NCI-H187 treated with DMSO at 0.1 percent for 48 hours (cell line): ENCODE measurements at places on chromosomes 1 and 21.
A peak's percentile ranks its signal among the peaks of the same experiment; 100 is the strongest.

- DNase-seq: no peak
Observed at GRCh38 chr1:65259816-65260215, 49.5 kb upstream of the DNAJC6 start.

DNA sequence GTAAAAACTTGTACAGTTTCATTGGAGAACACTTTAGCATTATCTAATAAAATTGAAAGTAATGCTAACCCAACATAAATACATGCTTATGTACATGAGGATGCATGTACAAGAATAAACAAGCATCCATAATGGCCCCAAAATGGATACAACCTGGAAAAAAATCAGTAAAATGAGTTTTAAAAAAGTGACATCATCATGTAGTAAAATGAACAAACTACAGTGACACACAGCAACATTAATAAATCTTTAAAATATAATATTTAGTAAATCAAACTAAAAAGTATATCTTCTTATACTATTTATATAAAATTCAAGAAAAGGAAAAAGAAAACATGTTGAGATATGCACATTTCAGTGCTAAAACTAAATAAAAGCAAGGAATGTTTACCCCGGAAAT lies 140.5 kb downstream of the CLEC20A start:
- DNase-seq: no peak

DNA sequence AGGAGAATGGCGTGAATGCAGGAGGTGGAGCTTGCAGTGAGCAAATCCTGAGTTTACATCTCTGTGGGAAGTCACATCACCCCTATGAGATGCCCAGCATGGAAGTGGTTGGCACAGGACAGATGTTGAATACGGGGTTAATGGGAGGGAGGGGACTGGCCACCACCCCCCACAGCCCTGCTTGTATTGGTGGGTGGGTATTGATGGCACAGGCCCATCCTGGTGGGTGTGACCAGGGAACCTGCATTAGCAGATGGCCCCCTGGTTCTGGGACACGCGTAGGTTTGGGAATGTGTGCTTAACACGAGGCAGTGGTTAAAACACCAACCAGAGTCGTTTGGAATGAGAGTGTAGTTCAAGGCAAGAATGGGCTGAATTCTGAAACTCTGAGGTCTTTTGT lies 117.9 kb downstream of the PRDM2 start:
- DNase-seq: no peak

- DNase-seq: no peak
Observed at GRCh38 chr1:117592155-117592554, 13.7 kb upstream of the TENT5C start.

DNA sequence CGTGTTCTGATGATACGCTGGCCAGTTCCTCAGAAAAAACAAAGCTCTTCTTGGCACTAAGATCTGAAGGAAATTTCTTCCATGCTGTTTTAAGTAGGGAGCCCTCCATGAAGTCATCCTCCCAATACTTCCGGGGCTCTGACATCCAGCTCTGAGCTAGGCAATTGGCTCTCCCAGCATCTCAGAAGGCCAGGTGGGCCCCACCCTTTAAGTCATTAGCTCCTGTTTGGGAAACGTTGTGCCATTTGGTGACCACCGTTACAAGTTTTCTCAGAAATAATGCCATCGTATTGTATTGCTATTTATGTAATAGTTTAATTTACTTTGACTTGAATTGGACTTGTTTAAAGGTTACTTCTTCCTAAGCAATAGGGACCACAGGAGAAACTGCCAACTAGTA lies 130.3 kb upstream of the EDN2 start:
- DNase-seq: no peak

GRCh38 chr1:86183810-86184209 lies 27.2 kb upstream of the COL24A1 start:
- no peak for DNase-seq

DNA sequence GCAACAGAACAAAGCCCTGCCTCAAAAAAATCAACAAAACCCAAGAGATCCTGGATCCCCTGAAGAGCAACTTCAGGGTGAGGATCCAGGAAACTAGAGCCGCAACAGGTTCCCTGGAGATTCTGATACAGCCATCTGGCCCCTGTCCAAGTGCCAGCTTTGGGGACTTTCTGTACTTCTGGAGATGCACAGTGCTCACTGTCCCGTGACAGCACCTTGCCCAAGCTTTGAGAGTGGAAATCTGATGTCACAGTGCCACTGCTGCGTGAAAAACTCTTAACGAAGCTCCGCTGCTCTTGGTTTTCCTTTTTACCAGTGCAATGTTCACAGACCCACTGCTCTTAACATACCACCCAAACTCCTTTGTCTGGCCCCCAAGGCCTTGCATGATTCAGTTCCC lies 26.3 kb downstream of the STK40 start:
- DNase-seq: no peak

GRCh38 chr1:67440339-67440738 lies 10.1 kb upstream of the SERBP1 start:
- DNase-seq: no peak

- DNase-seq: no peak
Observed at GRCh38 chr1:201507360-201507675, 395 bp upstream of the CSRP1 start.

GRCh38 chr1:35097224-35097623 lies 18.0 kb downstream of the ZMYM1 start:
- no peak for DNase-seq

GRCh38 chr1:229457436-229457835 lies 23.5 kb upstream of the ACTA1 start:
- DNase-seq: no peak

DNA sequence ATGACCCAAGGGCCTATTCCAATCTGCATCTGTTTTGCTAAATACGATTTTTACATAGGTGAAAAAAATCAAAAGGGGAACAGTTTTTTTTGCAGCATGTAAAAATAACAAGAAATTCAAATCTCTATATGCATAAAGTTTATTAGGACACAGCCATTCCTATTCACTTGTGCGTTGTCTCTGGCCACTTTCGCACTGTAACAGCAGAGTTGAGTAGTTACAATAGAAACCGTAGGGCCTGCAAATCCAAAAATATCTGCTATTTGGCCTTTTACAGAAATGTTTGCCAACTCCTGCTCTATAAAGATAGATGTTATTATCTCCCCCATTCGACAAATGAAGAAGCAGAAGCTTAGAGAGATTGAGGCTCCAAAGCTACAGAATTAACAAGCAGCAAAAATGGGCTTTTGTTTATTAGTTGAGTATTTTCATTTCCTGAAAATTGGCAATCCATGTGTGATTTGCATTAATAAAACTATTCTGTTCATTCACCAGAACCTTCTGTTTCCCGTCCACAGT lies 5.5 kb downstream of the DYNLT5 start:
- no peak for DNase-seq

DNA sequence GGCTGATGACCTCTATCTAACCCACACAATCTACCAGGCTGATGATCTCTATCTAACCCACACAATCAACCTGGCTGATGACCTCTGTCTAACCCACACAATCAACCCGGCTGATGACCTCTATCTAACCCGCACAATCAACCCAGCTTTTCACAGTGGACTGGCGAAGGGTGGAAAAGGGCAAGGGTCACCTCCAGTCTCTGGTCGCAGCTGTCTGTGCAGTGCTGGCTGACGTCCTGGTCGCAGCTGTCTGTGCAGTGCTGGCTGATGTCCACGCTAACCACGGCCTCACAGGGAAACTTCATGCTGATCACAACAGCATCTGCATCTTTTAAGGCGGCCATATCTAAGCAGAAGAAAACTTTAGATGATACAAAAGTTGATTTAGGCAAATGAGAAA lies 12.2 kb upstream of the CCDC27 start:
- no peak for DNase-seq

DNA sequence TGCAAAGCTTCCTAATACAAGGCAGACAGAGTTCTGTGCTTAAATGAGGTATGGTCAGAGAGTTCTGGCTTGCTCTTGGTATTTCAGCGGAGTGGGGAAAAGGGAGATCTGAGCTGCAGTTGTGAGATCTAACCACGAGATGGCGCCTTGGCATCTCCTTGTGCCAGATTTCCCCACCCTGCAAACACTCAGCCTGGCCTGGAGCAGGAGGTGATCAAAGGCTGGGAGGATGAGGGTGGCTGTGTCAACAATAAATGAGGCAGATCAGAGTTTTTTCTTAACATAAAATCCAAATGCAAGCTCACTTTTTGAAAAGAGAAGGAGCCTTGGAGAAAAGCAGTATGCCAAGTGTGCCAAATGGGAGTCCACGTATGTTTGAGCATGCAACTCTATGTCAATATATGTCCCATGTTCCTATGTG lies 4.1 kb upstream of the TFAP2E start:
- DNase-seq: no peak

GRCh38 chr21:28229814-28230213 lies 762.9 kb downstream of the LTN1 start:
- no peak for DNase-seq

- no peak for DNase-seq
Observed at GRCh38 chr1:92323473-92324453, 24.9 kb downstream of the RPAP2 start.

GRCh38 chr1:156591432-156592157 lies at the start of gene NAXE:
Gene NAXE, plus strand, starts transcription at chr1:156591776. Its CDS starts 29 bp downstream, at chr1:156591805.
- DNase-seq: peak; percentile 27

DNA sequence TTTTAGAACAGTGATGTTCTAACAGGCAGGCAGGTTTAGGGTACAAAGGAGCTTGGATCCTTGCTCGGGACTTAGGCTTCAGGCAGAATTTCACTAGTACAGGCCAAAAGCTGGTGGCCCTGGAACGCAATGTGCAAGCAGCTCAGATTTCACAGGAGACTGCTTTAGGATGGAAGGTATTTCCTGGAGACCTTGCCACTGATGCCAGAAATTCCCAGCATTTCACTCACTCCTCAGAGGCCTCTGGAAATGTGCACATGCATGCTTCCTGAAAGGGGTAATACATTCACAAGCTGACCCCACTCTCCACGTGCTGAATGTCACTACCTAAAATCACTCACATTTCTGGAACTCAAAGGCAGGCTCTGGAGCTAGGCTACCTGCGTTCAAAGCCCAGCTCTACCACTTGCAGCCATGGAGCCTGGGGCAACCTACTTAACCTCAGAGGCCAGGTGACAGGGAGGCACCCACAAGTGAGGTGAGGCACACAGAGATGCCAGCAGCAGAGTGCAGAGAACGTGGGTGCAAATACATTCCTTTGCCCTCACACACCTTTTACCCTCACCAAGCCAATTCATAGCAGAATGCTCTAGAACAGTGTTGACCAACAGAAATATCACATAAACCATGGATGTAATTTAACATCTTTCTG lies 56.5 kb downstream of the CDC7 start:
- DNase-seq: no peak

GRCh38 chr1:178308438-178308837 lies 188.3 kb downstream of the CLEC20A start:
- no peak for DNase-seq

GRCh38 chr1:29793101-29793546 lies 556.8 kb downstream of the PTPRU start:
- DNase-seq: peak; percentile 49

- DNase-seq: no peak
Observed at GRCh38 chr1:230901671-230902070, 33.4 kb upstream of the C1orf198 start.

- DNase-seq: no peak
Observed at GRCh38 chr1:155776414-155776813, 80.6 kb downstream of the GON4L start.

DNA sequence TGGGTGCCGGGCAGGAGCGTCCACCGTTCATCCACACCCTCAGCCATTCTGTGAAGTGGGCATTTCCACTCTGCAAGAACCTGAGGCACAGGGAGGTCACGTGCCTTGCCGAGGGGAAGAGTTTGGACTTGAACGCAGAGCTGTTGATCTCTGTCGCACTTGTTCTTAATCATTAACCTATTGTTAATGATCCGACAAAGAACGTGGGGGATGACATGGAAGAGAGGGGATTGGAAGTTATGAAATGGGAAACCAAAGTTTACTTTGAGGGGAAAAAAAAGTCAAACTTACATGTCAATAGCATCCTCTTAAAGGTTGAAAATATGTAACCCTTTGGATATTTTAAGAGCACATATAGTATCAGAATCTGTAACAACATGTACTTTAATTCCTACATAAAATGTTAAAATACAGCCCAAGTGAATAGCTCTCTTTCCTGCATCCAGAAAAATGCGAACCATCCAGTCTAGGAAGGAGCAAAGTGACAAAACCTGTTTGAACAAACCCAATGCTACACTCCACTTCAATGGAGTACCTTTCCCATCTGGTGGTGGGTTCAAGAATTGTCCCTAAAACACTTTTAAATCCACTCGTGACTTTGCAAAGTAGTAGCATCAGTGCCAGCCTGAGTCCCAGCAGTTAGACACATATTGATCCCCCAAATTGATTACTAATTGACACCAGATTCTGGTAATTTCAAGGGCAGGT lies 75.5 kb downstream of the SETD4 start:
- no peak for DNase-seq

- DNase-seq: no peak
Observed at GRCh38 chr21:39189857-39190604, 6.8 kb upstream of the PSMG1 start.

DNA sequence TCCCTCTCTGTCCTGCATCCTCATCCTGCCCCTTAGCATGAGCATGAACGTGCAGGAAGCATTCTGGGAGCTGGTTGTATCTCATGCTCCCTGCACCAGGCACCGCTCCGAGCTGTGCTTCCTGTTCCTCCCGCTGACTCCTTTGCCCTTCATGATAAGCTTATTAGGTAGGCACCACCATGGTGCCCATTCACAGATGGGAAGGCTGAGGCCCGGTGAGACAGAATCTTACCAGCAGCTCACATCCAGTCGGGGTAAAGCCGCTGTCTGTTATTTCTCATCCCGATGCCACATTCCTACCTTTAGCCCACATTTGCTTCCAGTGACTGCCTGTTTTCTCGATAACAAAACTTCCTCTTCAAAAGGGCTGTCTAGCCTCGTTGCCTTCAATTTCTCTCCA lies 7.3 kb downstream of the MIIP start:
- no peak for DNase-seq

- DNase-seq: no peak
Observed at GRCh38 chr1:116386042-116386441, 13.0 kb downstream of the ATP1A1 start.

DNA sequence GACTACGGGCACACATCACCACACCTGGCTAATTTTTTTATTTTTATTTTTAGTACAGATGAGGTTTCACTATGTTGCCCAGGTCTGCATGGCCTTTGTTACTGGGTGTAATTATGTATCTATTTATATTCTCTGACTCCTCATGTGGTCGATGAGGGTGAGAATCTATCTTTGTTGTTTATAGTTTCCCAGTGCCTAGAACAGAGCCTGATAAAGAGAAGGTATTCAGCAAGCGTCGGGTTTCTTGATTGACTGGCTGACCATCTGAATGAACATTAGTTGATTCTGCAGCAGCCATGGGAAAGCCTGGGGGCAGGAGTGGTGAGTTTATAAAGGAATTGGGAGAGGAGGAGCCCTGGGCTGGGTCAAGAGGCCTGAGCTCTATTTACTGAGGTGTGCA lies 28.5 kb downstream of the SERINC2 start:
- DNase-seq: no peak

DNA sequence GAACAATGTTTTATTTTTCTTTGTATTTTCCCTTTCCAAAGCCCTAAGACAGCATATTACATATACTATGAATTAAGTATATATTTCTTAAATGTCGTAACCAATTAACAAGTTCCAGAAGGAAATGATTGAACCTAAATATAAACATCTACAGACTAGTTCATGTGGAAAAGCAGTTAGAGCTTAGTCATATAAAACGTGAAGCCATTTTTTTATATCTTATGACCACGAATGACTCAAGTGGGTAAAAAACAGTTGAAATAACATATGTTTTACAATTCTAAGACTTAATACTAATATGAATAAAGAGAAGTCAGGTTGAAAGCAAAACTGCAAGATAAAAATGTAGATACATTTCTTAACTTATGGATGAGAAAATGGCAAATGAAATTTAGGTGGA lies 307.3 kb downstream of the BRINP3 start:
- DNase-seq: no peak
